ENCODE measurements at places on chromosomes 13 and 19.

- no peak for DNase-seq
Observed at GRCh38 chr19:40982594-40983101, 8.4 kb upstream of the CYP2B6 start.

DNA sequence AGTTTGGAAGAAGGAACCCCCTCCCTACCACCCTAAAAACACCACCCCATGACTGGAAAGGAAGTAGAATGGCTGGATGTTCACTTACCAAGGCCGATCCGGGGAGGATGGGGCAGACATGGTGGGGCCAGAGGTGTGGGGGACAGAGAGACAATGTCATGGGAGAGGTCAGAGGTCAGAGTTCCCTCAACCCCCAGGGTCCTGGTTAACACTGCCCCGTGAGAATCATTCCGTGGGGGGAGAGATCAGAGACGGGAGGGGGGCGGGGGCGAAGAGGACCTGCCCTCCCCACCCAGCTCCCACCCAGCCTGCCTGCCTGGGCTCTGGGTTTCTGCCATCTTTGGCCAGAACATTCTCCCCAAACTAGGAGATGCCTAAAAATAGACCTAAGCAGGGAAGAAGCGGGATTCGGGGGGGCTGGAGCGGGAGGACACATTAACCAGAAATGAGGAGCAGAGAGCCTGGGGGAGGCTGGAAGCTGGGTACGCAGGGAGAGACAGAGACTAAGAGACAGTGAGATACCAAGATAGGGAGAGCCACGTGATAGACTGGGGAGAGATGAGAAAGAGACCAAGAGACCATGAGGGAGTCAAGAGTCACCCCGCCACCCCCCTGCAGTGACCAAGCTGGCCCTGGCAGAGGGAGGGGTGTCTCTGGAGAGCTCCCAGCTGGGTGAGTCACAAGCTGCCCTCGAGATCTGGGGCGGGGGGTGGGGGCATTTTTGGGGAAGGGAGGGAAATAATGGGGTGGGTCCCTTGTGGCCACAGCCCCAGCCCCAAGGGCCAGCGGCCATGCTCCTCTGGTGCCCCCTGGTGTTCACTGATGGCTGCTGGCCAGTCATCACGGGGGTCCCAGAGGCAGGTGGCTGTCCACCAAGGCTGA is 6.1 kb upstream of the KANK2 start:
- peak; percentile 88 for DNase-seq

GRCh38 chr13:24687611-24688010 is 7.4 kb downstream of the ATP12A start:
- no peak for DNase-seq

DNA sequence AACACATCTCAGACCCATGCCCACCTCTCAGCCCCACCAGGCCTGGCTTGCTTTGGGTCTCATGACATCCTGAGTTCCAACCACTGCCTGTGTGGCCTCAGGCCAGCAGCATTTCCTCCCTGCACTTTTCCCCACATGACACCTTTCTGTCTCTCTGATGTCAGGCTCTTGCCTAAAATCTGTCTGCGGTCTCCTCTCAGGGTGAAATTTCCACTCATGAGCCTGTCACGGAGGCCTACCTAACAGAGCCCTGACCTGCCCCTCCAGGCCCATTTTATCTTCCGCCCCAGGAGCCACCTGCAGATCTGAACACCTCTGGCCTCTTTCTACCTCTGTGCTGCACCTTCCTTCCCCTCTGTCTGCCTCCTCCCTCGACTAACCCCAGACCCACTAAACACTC is 93.5 kb downstream of the ZDHHC20 start:
- no peak for DNase-seq

DNA sequence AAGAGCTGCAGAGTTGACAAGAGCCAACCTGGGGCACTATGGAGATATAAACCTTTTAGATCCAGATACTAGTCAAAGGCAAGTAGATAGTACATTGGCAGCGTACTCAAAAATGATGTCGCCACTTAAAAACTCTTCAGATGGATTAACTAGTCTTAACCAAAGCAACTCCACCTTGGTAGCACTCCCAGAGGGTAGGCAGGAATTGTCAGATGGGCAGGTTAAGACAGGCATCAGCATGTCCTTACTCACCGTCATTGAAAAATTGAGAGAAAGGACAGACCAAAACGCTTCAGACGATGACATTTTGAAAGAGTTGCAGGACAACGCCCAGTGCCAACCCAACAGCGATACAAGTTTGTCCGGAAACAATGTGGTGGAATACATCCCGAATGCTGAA is 8.9 kb downstream of the ZNF507 start:
- no peak for DNase-seq

GRCh38 chr19:10404888-10405820 is 1.8 kb upstream of the CDC37 start:
- DNase-seq, result no peak

DNA sequence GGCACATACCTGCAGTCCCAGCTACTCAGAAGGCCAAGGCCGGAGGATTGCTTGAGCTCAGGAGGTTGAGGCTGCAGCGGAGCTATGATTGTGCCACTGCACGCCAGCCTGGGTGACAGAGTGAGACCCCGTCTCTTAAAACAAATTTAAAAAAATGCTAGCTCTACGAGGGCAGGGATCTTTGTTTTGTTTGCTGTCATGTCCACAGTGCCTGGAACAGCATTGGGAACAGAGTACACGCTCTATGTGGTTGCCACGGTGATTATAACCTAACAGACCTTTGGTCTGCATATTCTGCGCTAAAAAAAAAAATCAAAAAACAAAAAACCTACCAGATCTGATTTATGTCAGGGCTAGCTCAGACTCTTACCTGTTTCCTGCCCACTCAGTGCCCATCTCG is 2.2 kb upstream of the SHFL start:
- no peak for DNase-seq

DNA sequence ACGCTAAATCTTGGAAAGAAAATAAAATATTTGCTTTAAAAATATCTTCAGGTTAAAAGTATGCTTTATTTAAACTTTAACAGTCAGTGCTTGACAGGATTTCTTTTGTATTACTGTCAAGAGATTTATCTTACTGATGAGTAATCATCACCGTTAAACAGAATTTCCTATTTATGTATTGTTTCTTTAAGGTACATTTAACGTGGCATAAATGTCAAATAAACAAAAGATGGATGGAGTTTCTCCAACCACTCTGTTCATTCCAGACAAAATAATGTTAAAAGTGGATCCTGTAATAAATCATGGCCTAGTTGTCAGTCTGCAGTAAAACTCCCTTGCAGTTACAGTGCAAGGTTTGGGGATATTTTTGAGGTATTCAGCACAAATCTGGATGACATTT is 298.3 kb downstream of the DIAPH3 start:
- DNase-seq, result no peak

DNA sequence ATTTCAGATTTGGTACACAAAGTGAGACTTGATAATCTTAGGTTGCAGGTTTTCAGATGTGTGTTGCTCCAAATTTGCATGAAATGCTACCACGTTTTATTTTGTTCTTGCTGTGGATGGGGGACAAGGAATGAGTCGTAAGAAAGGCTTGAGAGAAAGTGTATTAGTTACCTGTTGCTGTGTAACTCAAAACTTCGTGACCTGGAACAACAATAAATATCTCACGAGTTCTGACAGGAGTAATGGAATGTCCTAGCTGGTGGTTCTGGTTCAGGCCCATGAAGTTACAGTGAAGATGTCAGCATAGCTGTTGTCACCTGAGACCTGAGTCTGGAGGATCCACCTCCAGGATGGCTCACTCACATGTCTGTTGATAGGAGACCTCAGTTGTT is 1.2 kb downstream of the ZNF8 start:
- DNase-seq, result no peak

DNA sequence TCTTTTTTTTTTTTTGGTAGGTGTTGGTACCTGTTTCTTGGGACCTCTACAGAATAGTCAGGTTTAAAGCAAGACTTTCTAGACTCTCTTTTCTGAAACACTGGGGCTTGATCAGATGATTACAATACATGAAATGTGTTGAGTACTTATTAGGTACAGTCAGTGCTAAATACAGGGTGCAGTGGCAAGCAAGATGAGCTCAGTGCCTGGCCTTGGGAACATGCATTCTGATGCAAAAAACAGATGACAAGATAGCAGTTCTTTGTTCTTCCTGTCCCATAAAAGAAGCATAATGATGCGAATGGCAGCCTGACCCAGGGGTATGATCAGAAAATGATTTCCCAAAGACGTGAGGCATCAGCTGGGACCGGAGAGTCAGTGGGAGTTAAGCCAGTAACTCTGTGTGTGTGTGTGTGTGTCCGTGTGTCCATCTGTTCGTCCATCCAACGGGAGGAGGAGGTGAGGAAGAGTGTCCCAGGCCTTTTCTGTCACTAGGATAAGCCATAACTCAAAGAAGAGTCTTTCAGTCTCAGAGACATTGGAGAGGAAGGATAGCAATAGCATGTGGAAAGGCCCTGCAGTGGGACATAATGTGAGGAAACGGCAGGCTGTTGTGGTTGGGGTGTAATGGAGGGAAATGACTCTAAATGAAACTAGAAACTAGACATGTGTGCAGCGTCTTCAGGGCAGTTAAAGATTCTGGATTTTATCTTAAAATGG is 32.2 kb downstream of the SLAIN1 start:
- DNase-seq, result no peak

DNA sequence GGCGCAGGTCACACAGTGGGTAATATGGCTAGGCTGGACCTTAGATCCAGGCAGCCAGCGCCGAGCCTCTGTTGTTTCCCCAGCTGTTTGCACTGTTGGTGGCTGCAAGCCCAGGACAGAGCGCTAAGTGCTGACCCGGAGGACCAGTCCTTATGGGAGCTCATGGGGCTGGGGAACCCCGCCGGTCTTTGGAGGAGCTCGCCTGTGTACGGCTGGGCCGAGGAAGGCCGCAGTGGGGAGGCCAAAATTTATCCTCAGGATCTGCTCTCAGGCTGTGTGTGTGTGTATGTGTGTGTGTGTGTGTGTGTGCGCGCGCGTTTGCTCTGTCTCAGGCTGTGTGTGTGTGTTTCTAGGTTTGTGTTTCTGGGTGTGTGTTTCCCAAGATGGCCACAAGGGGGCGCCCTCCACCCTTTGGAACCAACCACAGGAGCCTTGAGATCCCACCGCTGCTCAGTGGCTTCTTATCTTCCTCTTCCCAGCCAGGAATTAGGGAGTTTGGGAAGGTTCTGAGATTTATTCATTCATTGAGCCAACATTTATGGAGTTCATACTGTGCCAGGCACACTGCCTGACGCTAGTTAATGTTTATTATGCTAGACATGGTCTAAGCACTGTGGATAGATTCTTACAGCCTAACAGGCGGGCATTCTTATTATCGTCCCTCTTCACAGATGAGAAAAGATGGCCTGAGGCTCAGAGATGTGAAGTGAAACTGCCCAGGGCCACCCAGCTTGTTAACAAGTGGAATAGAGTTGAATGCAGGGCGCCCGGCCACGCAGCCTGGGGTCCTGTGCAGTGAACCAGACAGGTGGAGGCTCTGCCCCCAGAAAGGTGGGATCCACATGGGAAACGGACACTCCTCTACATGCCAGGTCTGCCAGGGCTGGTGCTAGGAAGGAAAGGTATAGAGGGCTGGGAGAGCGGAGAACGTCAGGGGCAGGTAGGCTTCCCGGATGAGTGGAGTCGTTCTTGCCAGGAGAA is 13.0 kb downstream of the PGLYRP1 start:
- peak; percentile 82 for DNase-seq

GRCh38 chr13:22880741-22881720 is 299.7 kb upstream of the SGCG start:
- no peak for DNase-seq

DNA sequence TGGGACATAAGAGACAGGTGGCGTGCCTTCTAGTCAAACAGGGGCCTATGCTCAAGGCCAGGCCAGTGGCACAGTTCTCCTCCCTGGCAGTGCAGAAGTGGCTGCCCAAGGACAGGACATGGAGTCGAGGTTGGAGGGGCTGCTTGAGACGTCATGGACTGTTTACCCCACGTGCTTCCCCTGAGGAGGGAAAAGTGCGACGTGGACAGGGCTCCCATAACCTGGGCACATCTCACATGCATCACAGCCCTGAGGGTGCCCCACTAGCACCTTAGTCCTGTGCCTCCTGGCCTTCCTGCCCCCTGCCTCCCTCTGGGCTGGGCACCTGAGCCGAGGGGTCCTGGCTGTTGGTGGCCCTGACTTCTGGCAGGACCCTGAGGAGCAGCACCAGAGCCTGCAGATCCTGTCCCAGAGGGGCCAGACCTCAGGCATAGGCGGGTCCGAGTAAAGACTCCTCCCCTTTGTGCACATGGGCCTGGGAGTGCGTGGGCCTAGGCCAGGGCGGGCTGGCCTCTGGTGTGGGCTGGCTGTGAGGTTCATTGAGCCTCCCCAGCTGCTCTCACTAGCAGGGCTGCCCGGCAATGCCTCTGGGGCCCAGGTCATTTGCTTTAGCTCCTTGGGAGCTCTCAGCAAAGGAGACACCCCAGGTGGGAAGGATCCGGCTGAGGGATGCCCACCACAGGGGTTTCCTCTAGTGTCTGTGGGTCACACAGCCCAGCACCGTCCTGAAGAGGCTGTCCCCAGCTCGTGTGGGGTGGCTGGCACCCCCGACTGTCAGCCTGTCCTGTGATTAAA is 65.7 kb downstream of the CEBPG start:
- no peak for DNase-seq

- DNase-seq, result no peak
Observed at GRCh38 chr19:36421749-36422481, 3.5 kb upstream of the ZFP82 start.

DNA sequence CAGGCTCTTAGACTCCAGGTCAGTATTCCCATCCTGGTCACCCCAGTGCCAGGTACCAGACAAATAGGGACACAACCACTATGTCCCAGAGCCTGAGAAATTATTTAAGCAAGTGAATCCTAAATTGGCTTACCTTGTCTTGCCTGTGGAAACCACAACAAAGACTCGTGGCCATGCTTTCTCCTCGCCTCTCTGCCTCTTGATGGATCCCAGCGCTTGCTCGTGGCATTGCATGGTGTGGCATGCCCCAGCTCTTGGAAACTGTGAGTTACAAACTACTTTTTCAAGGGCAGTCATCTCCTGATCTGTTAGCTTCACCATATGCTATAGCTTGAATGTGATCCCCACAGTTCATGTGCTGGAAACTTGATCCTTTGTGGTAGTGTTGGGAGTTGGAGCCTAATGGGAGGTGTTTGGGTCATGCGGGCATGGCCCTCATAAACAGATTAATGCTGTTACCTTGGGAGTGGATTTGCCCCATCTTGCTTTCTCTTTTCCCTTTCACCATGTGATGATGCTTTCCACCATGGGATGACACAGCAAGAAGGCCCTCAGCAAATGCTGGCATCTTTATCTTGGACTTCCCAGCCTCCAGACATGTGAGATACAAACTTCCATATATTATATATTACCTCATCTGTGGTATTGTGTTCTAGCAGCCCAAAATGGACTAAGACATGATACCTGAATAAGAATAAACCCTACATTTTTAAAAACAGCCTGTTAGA is 31.2 kb downstream of the SPRYD7 start:
- DNase-seq, result no peak

GRCh38 chr19:15863272-15863671 is 34.6 kb downstream of the CYP4F2 start:
- DNase-seq, result peak; percentile 51

DNA sequence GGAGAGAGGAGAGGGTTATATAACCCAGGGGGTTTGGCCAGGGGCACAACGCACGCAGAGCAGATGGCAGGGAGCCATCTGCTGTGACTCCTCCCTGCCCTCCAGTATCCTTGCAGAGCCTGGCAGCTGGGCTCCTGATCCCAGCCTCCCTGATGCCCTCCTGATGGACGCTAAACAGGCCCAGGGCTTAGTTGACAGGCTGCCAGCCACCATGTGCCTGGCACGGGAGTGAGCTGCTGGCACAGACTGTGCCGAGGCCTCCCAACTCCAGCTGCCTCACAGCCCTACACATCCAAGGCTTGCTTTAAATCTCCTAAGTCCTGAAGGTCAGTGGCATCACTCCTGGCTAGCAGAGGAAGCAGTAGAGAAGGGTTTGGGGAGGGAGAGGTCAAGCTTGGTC is 16.7 kb downstream of the SYDE1 start:
- DNase-seq, result no peak

Measured in hematopoietic multipotent progenitor cell treated with erythropoietin and hydrocortisone succinate and interleukin-3 and kit ligand, for 4 days (in vitro differentiated cells).